ENCODE measurements at places on chromosomes 6 and 20.

- H3K4me3 ChIP-seq: peak overlapping the region; percentile 32
- H3K4me1 ChIP-seq: no peaks in the 10 kb centered on the region
- peaks cover 24% of the 10 kb centered on the region for H3K27me3 ChIP-seq
- no peaks in the 10 kb centered on the region for H3K36me3 ChIP-seq
- peak; percentile 82 for DNase-seq
- H3K27ac ChIP-seq: no peak overlapping the region
Measured at GRCh38 chr6:69232911-69233448, 563.8 kb downstream of the LMBRD1 start.

GRCh38 chr6:9161731-9162130 is 726.4 kb upstream of the SLC35B3 start:
- no peak overlapping the region for H3K4me3 ChIP-seq
- H3K27me3 ChIP-seq: no peaks in the 10 kb centered on the region
- H3K4me1 ChIP-seq: no peaks in the 10 kb centered on the region
- no peak overlapping the region for H3K27ac ChIP-seq
- DNase-seq: no peak

GRCh38 chr20:40774252-40774651 is 85.2 kb upstream of the MAFB start:
- H3K27ac ChIP-seq: no peak overlapping the region
- H3K4me1 ChIP-seq: no peaks in the 10 kb centered on the region
- H3K4me3 ChIP-seq: no peak overlapping the region

DNA sequence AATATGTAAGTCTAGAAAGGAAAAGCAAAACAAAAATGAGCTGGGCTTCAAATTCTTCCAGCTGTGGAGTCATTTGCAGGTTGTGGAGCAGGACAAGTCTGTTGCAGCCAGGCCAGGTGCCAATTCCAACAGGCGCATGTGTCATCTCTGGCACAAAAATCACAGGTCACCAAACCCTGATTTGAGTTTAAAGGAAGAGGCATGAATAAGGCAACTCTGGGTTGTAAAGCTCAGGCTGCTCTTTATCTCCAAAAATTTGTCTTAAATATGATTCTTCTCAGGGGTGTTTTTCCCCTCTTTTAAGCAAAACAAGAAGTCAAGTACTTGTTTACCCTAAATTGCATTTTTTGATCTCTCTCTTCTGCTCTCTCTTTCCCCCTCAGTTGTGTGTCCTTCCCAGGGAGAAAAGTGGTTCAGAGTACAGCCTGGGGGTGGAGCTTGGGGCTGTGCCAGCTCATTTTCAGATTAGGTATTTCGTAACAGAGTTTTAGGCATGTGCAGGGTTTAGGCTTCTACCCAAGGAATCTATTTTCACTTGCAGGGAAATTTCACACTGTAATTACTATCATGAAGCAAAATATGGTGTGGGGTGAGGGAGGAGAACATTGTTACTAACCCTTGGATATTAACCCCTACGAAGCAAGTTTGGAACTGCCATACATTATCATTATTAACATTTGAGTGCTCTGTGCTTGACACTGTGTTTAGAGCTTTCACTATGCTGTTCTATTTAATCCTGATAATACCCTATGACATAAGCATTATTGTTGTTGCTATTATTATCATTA is 8.3 kb upstream of the NCOA3 start:
- peaks cover 11% of the 10 kb centered on the region for H3K4me1 ChIP-seq
- H3K27ac ChIP-seq: peak overlapping the region; percentile 69

DNA sequence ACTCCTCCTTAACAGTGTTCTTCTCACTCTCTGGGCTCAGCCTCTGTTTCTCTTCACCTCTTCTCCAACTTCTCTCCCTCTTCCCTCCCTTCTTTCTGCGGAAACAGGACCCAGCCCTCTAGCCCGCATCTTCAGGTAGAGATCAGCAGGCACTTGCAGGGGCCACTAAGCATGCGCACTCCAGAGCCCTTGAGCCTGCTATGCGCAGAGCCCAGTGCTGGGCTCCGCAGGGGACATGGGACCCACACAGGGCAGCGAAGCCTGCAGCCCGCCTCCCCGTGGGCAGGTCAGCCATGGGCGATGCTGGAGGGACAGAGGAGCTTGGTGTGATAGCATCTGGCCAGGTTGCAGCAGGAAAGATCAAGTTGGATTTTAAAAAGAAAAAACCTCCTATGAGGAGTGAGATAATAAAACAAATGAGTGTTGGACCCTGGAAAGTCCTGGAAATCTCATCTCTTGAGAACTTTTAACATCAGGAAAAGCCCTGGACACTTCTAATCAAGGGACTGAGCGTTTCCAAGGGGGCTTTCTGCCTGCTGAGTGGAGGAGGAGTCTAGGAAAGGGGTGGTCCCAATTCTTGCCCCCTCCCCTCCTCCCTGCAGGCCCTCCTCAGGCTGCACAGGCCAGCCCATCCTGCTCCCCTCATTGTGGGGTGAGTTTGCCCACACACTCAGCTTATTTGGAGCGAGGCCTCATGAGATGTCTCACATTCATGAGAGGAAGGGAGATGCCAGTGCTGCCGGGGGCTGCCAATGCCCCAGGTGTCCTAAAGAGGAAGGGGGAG is 71.9 kb downstream of the MDGA1 start:
- H3K4me3 ChIP-seq: no peak overlapping the region
- DNase-seq: no peak
- H3K27me3 ChIP-seq: peaks cover 53% of the 10 kb centered on the region
- H3K27ac ChIP-seq: no peak overlapping the region
- no peaks in the 10 kb centered on the region for H3K4me1 ChIP-seq

DNA sequence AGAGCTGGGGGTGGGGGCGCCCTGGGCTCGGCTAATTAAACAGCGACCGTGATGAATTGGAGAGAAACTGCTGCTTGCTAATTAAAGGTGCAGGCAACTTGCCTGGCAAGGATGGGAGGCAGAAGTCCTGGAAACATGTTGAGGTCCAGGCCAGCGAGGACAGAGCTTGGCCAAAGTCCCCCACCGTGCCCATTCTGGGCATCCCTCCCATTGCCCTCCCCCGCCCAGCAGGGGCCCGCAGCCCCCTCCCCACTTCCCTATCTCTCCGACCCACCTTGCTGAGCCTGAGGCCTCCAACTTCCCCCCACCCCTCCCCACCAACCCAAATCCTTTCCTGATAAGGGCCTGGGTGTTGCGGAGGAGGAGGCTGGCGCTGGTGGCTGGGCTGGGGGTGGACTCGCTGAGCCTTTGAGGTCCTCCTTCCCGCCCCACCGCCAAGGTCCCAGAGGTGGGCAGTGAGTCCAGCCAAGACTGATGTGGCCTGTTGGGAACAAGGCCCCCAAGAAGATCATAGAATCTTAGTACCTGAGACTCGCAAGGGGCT is 23.3 kb downstream of the C20orf203 start:
- H3K4me3 ChIP-seq: no peak overlapping the region
- peaks cover 27% of the 10 kb centered on the region for H3K27me3 ChIP-seq
- no peaks in the 10 kb centered on the region for H3K36me3 ChIP-seq
- peaks cover 2% of the 10 kb centered on the region for H3K4me1 ChIP-seq
- no peak overlapping the region for H3K27ac ChIP-seq

DNA sequence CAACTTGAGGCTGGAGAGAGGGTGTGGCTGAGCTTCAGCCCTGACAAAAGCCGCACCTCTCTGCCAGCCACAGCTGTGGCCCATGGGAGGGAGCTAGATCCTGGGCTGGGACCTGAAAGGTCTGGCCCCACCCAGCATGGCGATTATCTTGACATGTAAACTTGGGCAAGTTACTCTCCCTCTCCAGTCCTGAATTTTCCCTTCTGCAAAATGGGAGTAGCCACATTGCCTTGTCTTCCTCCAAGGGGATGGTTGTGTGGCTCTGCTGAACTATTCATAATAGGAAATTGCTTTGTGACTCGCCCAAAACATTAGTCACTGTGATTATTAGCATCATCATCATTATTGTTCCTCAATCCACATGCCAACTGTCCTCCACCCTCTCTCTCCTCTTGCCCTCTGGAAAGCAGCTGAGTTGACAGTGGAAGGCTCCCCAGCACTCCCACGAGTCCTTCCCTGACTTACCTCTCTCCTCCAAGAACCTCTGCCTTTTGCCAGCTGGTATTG is 23.0 kb upstream of the RBPJL start:
- no peak overlapping the region for H3K27ac ChIP-seq
- no peak overlapping the region for H3K4me3 ChIP-seq
- H3K27me3 ChIP-seq: peaks cover 37% of the 10 kb centered on the region

- no peak overlapping the region for H3K4me3 ChIP-seq
- H3K27ac ChIP-seq: peak overlapping the region; percentile 87
- no peaks in the 10 kb centered on the region for H3K27me3 ChIP-seq
- no peak for DNase-seq
- H3K4me1 ChIP-seq: peaks cover 11% of the 10 kb centered on the region
- peaks cover 13% of the 10 kb centered on the region for H3K36me3 ChIP-seq
Measured at GRCh38 chr6:144613859-144614258, 328.7 kb downstream of the UTRN start.

DNA sequence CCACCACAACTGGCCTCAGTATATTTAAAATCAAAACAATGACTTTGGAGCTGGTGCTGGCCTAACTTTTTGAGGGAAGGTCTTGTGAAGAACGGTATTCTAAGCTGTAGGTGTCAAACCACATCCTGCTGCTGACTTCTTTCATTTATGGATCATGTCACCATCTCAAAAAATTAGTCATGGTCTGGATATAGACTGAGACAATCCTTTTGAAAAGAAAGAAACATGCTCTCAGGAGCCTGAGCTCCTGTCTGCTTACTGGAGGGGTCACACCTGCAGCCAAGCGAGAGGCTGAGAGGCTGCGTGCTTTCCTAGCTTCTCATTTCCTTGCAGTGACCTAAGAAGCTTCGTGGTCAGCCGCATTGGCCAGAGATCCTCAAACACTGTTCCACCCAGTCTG is 55.2 kb downstream of the TIAM2 start:
- no peak overlapping the region for H3K27ac ChIP-seq
- no peaks in the 10 kb centered on the region for H3K36me3 ChIP-seq
- H3K4me3 ChIP-seq: no peak overlapping the region
- H3K4me1 ChIP-seq: no peaks in the 10 kb centered on the region
- H3K27me3 ChIP-seq: no peaks in the 10 kb centered on the region
- no peak for DNase-seq

DNA sequence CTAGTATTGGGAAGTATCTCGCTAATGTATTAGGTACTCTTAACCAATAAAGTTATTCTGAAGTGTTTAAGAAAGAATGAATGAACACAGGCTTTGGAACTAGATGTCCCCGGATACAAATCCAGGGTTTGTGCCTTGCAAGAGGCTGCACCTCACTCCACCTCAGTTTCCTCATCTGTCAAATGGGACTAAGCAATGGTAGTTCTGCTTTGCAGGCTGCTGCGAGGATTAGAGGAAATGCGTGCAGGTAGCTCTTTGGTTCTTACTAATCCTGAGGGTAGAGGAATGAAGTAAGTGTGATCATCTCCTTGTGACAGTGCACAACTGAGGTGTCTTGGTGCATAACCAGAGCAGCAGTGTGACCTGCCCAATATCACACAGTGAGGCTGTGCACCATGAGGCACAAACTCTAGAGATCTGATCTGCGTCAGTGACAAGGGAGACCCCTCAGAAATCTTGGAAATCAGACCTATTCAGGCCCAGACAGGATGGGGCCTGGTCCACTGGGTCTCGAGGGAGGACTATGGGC is 26.7 kb downstream of the ADA start:
- peak overlapping the region; percentile 71 for H3K27ac ChIP-seq
- DNase-seq: no peak
- peaks cover 8% of the 10 kb centered on the region for H3K36me3 ChIP-seq
- H3K4me1 ChIP-seq: no peaks in the 10 kb centered on the region
- H3K27me3 ChIP-seq: no peaks in the 10 kb centered on the region
- H3K4me3 ChIP-seq: no peak overlapping the region

DNA sequence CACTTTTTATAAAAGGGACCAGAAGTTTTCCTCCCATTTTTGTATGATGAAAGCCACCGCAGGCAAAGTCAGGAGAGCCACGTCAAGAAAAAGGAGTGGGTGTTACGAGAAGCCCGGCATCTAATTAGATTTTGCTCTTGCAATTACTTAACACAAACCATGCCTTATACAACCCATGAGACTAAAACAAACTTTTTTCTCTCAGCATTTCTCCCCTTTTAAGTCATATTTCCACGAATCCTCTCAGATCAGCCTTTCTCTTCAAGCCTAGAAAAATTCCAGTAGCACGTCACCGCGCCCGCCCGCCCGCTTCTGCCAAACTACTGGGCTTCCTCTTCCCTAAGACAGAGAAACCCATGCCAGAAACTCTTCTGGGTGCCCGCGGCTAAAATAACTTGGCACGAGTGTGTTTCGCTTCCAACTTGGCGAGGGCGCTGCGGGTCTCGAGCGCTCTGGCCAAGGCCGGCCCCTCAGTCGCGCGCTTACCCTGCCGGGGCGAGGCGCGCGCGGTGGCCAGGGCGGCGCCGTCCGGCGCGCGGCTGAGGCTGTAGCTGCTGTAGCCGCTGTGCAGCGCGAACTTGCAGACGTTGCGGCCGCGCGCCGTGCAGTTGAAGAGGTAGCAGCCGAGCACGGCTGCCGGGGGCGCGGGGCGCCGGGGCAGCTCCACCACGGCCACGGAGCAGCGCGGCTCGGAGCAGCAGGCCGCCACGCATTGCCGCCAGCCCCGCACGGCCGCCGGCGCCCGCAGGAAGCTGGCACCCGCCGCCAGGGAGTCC is 1.0 kb downstream of the LRP11 start:
- peaks cover 3% of the 10 kb centered on the region for H3K36me3 ChIP-seq
- peak; percentile 40 for DNase-seq
- H3K4me1 ChIP-seq: peaks cover 44% of the 10 kb centered on the region
- peak overlapping the region; percentile 95 for H3K27ac ChIP-seq
- H3K4me3 ChIP-seq: peak overlapping the region; percentile 78
- H3K27me3 ChIP-seq: peaks cover 24% of the 10 kb centered on the region

GRCh38 chr20:57851796-57852195 is 142.0 kb upstream of the PMEPA1 start:
- no peak overlapping the region for H3K4me3 ChIP-seq
- peaks cover 7% of the 10 kb centered on the region for H3K27me3 ChIP-seq
- no peak for DNase-seq
- H3K4me1 ChIP-seq: no peaks in the 10 kb centered on the region

- no peaks in the 10 kb centered on the region for H3K27me3 ChIP-seq
- H3K4me3 ChIP-seq: no peak overlapping the region
- H3K27ac ChIP-seq: no peak overlapping the region
- H3K4me1 ChIP-seq: peaks cover 9% of the 10 kb centered on the region
Measured at GRCh38 chr20:34578025-34578424, 19.5 kb downstream of the MAP1LC3A start.
